H1 (cell line): ENCODE measurements at places on chromosomes 11 and 22. TPM values are rescaled to one million over a fixed set of nuclear protein-coding genes. Genes with fewer than 3 reads are reported as not detected.

DNA sequence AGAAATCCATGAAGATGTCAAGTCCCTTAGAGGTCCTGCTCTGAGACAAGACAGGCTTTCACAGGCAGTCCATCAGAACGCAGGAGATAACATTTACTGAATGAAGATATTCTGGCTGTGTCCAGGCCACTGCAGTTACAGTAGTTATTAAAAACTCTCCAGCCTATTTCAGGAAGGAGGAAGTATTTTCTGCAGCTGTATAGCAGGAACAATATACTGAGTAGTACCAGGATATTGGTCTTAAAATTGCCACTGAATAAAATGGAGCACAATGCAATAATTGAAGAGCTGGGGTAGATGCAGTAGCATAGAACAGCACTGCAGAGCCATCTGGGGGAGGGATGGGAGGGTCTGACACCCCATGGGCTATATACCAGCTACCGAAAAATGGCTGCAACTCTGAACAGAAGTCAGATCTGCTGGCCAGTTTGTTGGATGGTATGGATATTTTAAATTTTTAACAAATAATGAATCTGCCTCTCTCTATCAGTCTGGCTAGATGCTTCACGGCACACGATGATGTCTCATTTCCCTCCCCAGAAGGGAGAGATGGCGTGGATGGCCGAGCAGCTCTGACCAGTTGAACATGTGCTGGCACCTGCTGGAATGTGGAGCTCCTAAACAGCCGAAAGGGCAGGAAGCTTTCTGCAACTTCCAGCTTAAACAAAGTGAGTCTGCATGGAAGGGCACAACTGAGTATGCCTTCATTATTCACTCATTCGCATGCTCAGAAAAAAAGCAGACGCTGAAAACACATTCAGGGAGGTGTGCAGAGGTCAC is 342.1 kb upstream of the SYN3 start:
- DNase-seq = no peak

DNA sequence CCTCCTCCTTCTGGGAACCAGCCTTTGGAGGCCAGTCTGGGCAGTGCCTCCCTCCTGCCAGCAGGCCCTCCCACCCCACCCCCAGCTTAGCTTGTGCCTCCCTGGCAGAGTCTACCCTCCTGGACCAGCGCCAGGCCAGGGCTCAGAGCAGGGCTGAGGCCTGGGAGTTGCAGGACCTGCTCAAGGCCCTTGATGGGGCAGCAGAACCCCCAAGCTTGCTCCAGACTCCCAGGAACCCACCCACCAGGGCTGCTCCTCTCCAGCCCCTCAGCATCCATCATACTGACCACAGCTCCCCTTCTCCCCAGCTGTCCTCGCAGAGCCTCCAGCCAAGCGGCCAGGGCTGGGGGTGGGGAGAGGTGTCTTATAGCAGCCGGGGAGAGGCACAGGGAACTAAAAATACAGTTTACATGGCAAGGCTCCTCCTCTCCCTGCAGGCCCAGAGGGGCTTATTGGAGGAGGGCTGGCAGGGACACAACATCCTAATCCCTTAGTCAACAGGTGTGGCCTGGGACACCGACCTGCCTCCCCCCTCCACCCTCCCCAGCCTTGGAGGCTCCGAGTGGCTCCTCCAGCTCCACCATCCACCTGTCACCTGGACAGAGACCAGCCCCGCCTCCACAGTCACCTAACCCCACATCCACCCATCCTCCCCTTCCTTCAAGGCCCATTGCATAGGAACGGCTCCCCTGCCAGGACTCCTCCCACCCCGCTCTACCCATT is 5.2 kb upstream of the MB start:
- peak; percentile 56 for DNase-seq

Gene SLC22A8
- polyA plus RNA-seq = not detected in 2 replicates

GRCh38 chr11:21896746-21897602 is 295.9 kb upstream of the ANO5 start:
- no peak for DNase-seq

DNA sequence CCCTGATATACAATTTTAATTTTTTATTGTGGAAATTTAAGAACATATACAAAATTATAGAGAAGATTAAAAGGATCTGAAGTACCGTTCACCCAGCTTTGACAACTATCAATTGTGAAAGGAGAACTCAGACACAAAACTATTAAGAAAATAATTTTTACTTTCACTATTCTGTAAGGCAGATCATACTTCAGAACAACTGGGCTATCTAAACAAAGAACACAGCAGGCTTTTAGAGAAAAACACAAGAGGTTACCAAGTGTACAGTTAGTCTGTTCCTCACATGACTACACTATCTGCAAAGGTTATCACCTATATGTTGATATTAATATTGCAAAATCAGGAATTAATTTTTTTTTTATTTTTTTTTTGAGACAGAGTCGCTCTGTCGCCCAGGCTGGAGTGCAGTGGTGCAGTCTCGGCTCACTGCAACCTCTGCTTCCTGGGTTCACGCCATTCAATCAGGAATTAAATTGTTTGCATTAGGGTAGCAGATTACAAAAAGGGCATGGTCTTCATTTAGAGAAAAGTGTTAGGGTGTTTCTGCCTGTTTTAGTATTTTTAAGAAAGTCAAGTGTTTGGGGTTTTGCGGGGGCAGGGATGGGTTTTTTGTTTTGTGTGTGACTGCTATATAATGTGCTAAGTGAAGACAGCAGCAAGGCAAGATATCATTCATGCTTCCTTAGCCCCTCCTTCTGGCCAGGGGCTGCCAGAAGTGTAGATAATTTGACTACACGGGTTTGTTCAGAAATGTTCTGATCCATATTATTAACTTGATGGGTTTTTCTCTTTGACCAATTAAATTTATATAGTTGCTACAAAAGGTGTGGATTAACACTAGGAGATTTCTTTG is 27.6 kb upstream of the SIK2 start:
- DNase-seq = no peak

- DNase-seq = no peak
Observed at GRCh38 chr11:46049325-46049897, 71.8 kb downstream of the PHF21A start.

DNA sequence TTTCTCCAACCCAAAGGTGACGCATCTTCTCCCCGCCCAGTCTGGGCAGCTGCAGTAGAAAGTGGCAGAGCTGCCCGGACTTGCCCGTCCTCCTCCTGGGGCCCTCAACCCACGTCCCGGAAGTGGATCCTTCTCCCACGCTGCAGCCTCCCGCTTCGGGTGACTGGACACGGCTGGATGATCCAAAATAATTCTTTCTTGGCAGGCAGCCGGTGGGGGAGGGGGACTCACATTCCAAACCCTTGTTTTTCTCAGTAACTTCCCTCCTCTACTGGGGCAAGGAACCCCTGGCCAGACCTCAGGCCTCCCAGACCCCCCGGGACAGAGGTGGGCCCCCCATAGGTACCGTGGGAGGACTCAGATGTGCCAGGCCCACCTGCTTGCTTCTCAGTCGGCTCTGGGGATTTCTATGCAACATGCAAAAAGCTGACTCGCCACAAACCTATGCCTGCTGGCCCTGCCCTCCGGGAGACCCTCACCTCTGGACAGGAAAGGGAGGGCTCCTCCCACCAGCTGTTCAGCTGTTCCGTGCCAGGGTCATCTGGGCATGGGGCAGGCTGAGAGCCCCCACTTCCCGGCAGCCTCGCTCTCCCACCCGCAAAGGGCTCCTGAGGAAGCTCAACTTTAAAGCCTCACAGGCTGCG is 1.4 kb downstream of the PLXNB2 start:
- no peak for DNase-seq

GRCh38 chr11:363948-364761 is 5.1 kb upstream of the B4GALNT4 start:
- DNase-seq = peak; percentile 51

DNA sequence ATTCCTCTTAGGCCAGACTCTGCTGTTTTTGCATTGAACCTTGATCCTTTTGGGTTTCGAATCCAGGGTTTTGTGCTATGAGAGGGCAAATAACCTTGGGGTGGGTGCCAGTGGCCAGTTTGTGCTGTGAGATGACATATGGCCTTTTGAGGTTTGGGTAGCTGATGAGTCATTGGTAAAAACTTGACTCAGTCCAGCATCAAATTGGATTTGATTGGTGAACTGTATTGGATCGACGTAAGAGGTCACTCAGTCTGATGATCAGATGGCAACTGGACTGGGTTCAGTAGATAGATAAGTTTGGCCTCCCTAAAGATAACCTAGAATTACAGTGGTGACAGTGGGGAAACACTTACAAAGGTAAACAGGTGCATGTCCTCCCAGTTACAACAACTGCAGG is 41.0 kb upstream of the XKR3 start:
- DNase-seq = no peak

DNA sequence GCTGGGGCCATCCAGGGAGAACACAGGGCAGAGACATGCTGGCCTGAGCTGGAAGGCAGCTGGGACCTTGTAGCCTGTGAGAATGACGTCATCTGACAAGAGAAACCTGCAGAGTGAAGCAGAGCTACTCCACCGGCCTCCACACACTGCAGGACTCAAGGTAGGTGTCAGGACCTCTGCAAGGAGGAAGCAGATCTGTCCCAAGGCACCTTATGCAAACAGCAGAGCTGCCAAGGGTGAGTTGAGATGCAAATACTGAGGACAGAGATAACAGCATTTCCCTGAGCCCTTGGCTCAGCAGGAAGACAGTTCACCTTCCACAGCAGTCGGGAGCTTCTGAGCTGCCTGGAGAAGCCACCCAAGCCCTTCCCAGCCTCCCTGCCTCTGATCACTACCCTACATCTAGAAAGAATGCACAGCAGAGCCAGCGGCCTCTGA is 51.9 kb upstream of the IGSF9B start:
- no peak for DNase-seq

- DNase-seq = no peak
Observed at GRCh38 chr11:44670794-44671193, 56.0 kb upstream of the TSPAN18 start.

GRCh38 chr22:27724157-27724556 is 77.4 kb downstream of the MN1 start:
- no peak for DNase-seq

DNA sequence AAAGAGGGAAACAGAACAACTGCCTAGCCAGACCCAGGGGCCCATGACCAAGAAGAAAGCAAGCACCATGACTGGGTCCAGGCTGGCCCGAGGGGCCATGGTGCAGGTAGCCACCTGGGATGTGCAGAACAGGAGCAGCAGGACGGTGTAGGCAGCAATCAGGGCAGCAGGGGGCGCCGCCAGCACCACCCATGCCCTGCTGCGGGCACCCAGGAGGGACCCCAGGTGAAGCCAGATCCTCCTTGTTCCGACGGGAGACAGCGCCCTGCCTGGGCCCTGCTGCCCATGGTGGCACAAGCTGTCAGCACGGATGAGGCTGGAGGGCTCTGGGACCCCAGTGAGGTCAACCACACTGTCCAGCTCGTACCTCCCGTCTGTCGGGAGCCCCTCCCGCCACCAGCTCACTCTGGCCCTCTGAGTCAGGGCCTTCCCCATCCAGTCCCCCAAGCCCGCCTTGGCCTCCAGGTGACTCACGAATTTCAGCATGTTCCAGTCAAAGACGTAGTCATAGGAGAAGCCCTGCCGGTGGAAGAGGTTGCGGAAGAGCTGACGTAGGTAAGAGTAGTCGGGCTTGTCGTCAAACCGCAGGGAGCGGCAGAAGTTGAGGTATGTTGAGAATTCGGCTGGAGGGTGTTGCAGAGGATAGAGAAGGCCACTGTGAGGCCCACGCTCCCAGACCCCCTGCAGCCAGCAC is 18.8 kb downstream of the CSNK1E start:
- no peak for DNase-seq

- DNase-seq = no peak
Observed at GRCh38 chr11:74923125-74923524, 25.8 kb downstream of the XRRA1 start.

- DNase-seq = no peak
Observed at GRCh38 chr22:50711446-50712340, 26.3 kb upstream of the ACR start.

DNA sequence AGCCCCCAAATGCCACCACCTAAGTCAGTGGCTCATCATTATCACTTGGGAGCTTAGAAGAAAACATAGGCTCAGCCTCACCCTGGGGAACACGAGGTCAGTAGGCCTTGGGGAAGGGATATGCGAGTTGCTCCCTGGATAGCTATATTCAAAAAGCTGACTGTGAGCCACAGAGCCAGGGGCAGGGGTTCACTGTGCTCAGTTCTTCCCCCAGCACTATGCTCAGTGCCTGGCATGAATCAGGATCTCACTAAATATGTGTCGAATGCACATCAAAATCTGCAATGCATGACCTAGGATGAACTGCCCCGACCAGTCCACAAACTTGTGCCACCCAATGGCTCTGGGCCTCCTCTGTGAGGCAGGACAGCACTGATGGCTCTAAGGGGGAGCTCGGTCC is 35.1 kb downstream of the THOC5 start:
- no peak for DNase-seq

Gene TRIM48
- not detected in 2 replicates for polyA plus RNA-seq

- DNase-seq = no peak
Observed at GRCh38 chr11:121889186-121889585, 226.8 kb downstream of the BLID start.

Gene OR52I2
- polyA plus RNA-seq = not detected in 2 replicates

GRCh38 chr11:25242928-25243327 is 746.1 kb downstream of the LUZP2 start:
- no peak for DNase-seq

DNA sequence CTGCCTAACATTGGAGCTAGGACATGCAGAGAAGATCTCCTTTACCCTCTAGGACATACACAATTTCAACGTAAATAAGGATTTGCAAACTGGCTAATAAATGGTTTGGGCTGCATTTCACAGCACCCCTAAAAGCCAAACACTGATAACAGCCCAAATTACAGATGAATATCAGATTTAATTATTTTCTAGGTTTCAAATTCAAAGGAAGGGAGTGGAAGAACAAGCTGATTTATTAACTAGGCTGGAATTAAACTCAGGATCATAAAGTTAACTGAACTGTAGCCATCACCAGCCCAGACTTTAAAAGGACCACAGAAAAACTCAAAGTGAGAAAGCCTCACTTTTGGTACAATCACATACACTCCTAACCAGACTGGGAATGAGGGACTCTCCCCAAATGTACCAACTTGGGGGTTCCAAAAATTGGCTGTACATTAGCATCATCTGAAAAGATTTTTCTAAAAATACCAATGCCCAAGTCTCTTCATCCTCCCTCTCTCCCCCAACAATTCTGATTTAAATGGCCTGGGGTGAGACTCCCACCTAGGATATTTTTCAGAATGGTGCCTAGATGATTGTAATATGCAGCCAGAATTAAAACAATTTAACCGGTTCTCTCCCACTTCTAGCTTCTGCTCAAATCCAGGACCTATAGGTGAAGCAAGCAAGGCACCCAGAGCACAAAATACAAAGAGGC is 43.5 kb downstream of the SYTL2 start:
- DNase-seq = no peak

Gene BIK
- polyA plus RNA-seq = 5.5 and 9.1 TPM in 2 replicates

DNA sequence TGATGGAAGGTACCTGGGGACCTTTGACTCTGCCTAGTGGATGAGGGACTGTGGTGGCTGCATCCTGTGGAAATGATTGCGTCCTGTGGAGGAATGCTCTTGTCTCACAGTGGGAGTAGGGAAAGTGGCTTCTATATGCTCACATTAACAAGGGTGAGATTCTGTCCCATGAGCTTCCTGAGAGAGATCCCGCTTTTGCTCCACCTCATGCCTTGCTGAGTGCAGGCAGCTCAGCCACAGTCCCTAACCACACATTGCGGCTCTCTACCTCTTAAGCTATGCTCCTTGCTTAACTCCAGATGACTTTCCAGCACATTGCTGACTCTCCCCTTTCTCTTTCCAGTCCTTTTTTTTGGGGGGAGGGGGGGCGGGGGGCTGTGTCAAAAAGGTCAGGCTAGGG is 45.0 kb downstream of the TEAD1 start:
- DNase-seq = peak; percentile 44

- no peak for DNase-seq
Observed at GRCh38 chr11:4919250-4919649, at the start of gene OR51G2. Gene OR51G2, minus strand, starts transcription at chr11:4919350. Its CDS starts 3,687 bp downstream, at chr11:4915663.

GRCh38 chr22:42273855-42274451 is 3.5 kb upstream of the TCF20 start:
- DNase-seq = no peak

GRCh38 chr11:3880724-3881123 is 25.3 kb downstream of the STIM1 start:
- no peak for DNase-seq
